ENCODE measurements at places on chromosomes 1 and 21.

- peak overlapping the region; percentile 84 for H3K27ac ChIP-seq
- no peak for DNase-seq
- peaks cover 32% of the 10 kb centered on the region for H3K4me1 ChIP-seq
- H3K27me3 ChIP-seq = no peaks in the 10 kb centered on the region
- no peaks in the 10 kb centered on the region for H3K36me3 ChIP-seq
Observed at GRCh38 chr1:168135116-168135920, 1.4 kb downstream of the GPR161 start.

DNA sequence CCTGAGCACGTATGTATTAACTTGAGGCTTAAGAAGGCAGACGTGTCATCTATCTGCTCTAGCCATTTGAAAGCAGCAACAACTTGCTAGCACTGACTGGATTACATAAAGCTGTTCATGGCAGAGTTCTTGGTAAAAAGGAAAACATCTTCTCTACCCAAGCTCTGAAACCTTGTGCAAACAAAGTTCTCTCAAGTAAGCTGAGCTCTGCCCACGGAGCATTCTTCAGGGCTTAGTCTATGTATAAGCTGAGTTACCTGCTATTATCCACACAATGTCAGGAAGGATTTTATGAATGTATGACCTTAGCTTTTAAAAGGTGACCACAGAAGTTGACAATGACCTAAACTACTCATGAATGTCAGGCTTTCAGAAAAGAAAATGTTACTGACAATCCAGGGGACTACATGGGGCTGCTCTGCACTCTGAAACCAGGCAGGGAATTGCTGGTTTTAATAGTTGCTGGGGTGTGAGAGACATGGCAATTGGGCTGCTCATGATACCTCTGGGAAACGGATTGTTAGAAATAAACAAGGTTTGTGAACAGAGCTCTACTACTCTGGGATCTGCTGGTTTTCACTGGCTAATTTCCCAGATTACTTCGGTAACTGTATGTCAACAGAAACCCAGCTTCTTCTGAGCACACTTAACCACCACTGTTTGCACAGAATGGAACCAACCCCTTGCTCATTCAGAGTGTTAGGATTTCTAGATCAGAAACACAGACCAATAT lies 29.6 kb upstream of the CCN1 start:
- no peaks in the 10 kb centered on the region for H3K27me3 ChIP-seq
- H3K4me3 ChIP-seq = no peak overlapping the region

- no peaks in the 10 kb centered on the region for H3K36me3 ChIP-seq
- H3K4me1 ChIP-seq = no peaks in the 10 kb centered on the region
- H3K4me3 ChIP-seq = no peak overlapping the region
- no peak overlapping the region for H3K27ac ChIP-seq
- H3K27me3 ChIP-seq = no peaks in the 10 kb centered on the region
- DNase-seq = no peak
Observed at GRCh38 chr1:105724286-105724685, 1332.2 kb upstream of the PRMT6 start.

- peaks cover 14% of the 10 kb centered on the region for H3K4me1 ChIP-seq
- no peaks in the 10 kb centered on the region for H3K27me3 ChIP-seq
- peak overlapping the region; percentile 20 for H3K27ac ChIP-seq
- no peak overlapping the region for H3K4me3 ChIP-seq
- H3K36me3 ChIP-seq = no peaks in the 10 kb centered on the region
Observed at GRCh38 chr21:28627691-28628090, 365.0 kb downstream of the LTN1 start.

DNA sequence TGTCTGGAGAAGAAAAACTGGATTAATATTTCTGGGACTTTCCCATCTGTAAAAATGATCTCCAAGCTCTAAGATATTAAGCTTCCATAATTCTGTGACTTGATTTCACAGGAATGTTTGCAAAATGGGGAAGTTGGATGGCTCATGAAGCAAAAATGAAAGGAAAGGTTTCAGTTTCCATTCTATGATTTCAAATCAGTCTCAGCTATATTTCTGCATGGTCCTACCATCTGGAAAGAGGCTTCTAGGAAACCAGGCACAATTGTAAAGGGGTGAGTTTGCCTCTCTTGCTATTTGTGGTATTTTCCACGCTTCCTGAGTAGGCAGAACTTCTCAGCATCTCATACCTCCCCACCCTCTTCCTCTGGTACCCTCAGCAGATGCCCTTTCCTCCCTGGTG lies 22.4 kb upstream of the ACTN2 start:
- no peaks in the 10 kb centered on the region for H3K4me1 ChIP-seq
- no peaks in the 10 kb centered on the region for H3K27me3 ChIP-seq

GRCh38 chr1:202587859-202588485 lies 122.3 kb downstream of the SYT2 start:
- H3K4me1 ChIP-seq = peaks cover 52% of the 10 kb centered on the region
- DNase-seq = no peak
- H3K27me3 ChIP-seq = no peaks in the 10 kb centered on the region
- H3K36me3 ChIP-seq = no peaks in the 10 kb centered on the region

- H3K4me1 ChIP-seq = peaks cover 4% of the 10 kb centered on the region
- peaks cover 3% of the 10 kb centered on the region for H3K36me3 ChIP-seq
- H3K27me3 ChIP-seq = no peaks in the 10 kb centered on the region
- H3K27ac ChIP-seq = no peak overlapping the region
- no peak for DNase-seq
Observed at GRCh38 chr1:39563669-39564068, 12.9 kb downstream of the PABPC4 start.

DNA sequence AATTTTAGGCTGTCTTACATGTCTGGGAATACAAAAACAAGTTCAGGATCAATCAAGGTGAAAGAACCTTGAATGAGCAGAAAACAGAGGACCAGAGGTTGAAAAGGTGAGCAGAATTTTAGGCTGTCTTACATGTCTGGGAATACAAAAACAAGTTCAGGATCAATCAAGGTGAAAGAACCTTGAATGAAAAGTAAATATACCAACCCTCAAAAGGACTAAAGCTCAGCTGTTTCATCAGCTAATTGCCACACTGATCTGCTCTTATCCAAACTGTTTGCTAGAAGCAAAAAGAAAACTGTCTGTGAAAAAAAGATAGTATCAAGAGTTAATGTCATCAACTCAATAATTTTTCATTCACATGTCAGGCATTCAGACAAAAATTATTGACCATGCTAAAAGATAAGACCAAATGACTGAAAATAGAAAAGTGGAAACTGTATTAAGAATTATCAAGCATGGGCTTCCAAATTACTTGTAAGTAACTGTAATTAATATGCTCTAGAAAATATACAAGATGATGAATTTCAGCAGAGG lies 69.2 kb downstream of the LTN1 start:
- no peak overlapping the region for H3K27ac ChIP-seq
- H3K36me3 ChIP-seq = no peaks in the 10 kb centered on the region
- H3K4me3 ChIP-seq = no peak overlapping the region
- H3K4me1 ChIP-seq = no peaks in the 10 kb centered on the region

GRCh38 chr21:27212441-27212840 lies 245.6 kb upstream of the ADAMTS5 start:
- no peaks in the 10 kb centered on the region for H3K4me1 ChIP-seq
- H3K27ac ChIP-seq = no peak overlapping the region
- H3K27me3 ChIP-seq = no peaks in the 10 kb centered on the region
- H3K4me3 ChIP-seq = no peak overlapping the region

DNA sequence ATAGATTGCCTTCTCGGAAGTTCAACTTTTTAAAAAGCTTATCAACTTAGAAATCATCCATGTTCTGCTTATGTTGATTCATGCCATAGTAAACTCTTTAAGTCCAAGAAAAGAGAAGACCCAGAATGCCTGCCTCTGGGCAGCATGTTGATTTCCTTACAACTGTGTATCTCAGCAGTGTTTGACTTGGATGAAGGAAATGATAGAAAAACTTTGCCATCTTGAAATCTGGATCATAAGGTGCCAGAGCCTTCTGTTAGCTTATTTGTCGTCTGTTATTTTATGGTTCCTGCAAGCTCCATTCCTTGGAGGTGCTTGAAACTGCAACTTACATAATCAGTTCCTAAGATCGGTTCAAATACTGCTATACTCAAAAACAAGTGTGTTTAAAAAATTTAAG lies 124.5 kb downstream of the ATP5PO start:
- H3K27ac ChIP-seq = no peak overlapping the region
- no peaks in the 10 kb centered on the region for H3K36me3 ChIP-seq

- peak within 1 kb of the TSS; percentile 89 for H3K27ac ChIP-seq
- peak within 1 kb of the TSS; percentile 92 for H3K4me3 ChIP-seq
- H3K4me1 ChIP-seq = peaks cover 20% of the 10 kb centered on the region
- no peaks in the 10 kb centered on the region for H3K36me3 ChIP-seq
- no peak for DNase-seq
Observed at GRCh38 chr1:45205910-45206721, at the start of gene ZSWIM5. ZSWIM5 (minus strand) TSS chr1:45206605; CDS start chr1:45206350, 255 bp downstream.

DNA sequence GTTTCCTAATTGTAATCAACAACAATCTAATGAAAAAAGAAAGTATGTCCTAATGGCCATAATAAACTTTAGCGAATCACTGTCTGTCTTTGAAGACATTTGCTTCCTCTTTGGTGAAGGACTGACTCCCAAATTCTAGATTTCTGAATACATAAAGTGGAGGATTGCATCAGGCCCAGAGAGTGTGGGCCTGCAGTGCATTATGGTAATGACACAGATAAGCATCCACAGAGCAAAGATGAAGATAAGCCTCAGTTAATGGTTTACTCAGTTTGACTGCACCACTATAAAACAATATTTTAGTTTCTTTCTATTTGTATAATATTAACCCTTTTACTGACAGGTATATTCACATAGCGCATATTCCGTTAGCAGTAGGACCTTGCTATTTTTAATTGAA lies 365.5 kb downstream of the KCTD3 start:
- no peak overlapping the region for H3K4me3 ChIP-seq
- no peak for DNase-seq
- no peak overlapping the region for H3K27ac ChIP-seq
- no peaks in the 10 kb centered on the region for H3K27me3 ChIP-seq
- H3K36me3 ChIP-seq = no peaks in the 10 kb centered on the region
- H3K4me1 ChIP-seq = no peaks in the 10 kb centered on the region

DNA sequence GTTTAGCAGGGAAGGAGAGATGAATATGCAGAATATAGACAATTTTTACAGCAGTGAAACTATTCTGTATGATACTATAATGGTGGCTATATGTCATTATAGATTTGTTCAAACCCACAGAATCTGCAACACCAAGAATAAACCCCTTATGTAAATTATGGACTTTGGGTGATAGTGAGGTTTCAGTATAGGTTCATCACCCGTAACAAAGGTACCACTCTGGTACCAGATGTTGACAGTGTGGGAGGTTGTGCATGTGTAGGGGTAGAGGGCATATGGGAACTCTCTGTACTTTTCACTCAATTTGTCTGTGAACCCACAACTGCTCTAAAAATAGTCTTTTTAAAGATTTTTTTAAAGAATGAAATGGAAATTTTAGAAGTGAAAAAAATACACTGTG lies 29.9 kb upstream of the PRDX6 start:
- no peaks in the 10 kb centered on the region for H3K4me1 ChIP-seq
- H3K4me3 ChIP-seq = no peak overlapping the region
- H3K27me3 ChIP-seq = no peaks in the 10 kb centered on the region

DNA sequence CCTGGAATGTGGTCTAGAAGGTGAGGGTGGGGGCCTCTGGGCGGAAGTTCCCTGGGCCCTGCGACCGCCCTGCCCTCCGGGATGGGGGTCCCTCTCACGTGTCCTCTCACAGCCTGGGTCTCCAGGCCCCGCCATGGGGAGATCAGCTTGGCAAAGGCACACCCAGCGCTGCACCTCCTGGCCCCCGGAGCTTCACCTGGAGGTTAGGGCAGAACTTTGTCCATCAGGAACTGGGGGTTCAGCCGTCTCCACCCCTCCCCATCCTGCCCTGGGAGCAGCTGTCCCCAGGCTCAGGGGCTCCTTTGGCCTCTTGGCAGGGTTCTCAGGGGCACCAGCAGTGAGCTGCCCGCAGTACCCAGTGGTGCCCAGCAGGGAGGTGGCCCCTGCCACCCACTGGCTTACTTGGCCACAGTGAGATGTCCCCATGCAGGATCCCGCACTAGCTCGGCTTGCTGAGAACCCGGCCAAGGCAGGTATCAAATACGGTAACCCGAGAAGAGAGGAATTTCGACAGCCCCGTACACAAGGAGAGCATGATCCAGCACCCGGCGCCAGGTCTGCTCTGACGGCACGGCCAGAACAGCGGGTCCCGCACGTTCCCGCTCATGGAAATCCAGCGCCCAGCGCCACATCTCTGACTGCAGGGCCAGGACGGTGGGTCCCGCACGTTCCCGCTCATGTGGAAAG lies 36.7 kb downstream of the RRP1 start:
- no peak overlapping the region for H3K4me3 ChIP-seq
- no peak overlapping the region for H3K27ac ChIP-seq
- DNase-seq = no peak
- no peaks in the 10 kb centered on the region for H3K4me1 ChIP-seq
- H3K36me3 ChIP-seq = no peaks in the 10 kb centered on the region
- no peaks in the 10 kb centered on the region for H3K27me3 ChIP-seq

DNA sequence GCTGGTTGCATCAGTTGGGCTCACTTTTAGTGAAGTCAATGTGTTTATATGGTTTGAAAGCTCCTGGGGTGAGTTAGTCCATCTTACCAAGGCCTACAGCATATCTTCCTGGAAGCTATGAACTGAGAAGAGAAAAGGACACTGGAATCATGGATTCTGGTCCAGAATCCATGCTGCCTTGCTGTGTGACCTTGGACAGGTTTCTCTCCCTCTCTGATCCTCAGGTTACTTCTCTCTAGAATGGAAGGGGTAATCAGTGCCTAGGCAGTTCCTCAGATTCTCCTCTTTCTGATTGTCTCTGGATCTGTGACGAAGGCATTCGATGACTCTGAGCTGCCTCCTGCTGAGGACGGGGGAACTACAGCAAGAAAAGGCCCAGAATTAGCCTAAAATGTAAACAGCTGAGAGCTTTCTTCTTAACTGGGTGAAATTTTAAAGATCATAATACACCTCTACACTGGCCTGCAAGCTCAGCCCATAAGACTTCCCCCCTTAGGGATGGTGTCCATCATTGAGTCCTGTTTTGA lies 425.0 kb upstream of the VAMP3 start:
- no peaks in the 10 kb centered on the region for H3K36me3 ChIP-seq
- no peak overlapping the region for H3K4me3 ChIP-seq
- no peak for DNase-seq
- no peak overlapping the region for H3K27ac ChIP-seq
- H3K4me1 ChIP-seq = no peaks in the 10 kb centered on the region
- no peaks in the 10 kb centered on the region for H3K27me3 ChIP-seq

GRCh38 chr21:17159697-17160096 lies 353.1 kb upstream of the CXADR start:
- no peaks in the 10 kb centered on the region for H3K36me3 ChIP-seq
- peaks cover 11% of the 10 kb centered on the region for H3K4me1 ChIP-seq
- no peak overlapping the region for H3K4me3 ChIP-seq
- H3K27ac ChIP-seq = no peak overlapping the region

All from vagina (tissue), 2 donors.